Stimulated activated CD4-positive, alpha-beta T cell treated with anti-CD3 and anti-CD28 coated beads, Interleukin-12 subunit alpha, Interleukin-12 subunit beta, amount 100 ng/mL, for 48 hours (primary cell): ENCODE measurements at places on chromosomes 5 and 9.

DNA sequence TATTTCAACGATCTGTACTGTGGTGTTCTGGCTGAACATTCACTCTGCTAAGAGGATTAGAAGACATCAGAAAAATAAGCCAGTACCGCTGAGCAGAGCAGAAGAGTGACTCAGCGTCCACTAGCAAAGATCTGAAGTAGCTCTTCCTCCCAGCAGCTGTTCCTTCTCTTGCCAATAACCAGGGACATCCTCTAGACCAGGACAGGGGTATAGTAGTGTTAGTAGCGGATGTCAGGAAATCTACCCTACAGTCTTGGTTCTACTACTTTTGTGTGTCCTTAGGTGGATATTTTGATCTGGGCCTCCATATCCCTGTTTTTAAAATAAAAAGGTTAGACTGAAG lies 103.6 kb downstream of the TSSK1B start:
- DNase-seq, result no peak

DNA sequence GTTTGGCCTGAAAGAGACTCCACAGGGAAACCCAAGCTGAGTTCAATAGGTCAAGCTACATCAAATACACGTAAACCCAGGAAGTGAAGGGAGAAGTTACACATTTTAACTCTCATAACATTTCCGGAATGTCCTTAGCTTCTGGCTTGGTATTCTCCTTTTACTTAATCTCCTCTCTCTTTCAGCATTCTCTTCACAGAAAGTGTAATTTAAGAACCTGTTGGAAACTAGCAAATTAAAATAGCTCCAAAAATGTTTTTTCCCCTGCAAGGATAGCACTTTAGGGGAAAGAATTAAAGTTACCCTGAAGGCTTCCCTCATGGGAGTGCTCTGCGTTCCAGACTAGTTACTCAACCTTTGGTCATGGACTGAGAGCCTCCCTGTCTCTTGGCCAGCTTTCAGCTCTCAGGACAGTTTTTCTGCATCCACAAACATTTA lies 292.7 kb upstream of the TARS1 start:
- no peak for DNase-seq

DNA sequence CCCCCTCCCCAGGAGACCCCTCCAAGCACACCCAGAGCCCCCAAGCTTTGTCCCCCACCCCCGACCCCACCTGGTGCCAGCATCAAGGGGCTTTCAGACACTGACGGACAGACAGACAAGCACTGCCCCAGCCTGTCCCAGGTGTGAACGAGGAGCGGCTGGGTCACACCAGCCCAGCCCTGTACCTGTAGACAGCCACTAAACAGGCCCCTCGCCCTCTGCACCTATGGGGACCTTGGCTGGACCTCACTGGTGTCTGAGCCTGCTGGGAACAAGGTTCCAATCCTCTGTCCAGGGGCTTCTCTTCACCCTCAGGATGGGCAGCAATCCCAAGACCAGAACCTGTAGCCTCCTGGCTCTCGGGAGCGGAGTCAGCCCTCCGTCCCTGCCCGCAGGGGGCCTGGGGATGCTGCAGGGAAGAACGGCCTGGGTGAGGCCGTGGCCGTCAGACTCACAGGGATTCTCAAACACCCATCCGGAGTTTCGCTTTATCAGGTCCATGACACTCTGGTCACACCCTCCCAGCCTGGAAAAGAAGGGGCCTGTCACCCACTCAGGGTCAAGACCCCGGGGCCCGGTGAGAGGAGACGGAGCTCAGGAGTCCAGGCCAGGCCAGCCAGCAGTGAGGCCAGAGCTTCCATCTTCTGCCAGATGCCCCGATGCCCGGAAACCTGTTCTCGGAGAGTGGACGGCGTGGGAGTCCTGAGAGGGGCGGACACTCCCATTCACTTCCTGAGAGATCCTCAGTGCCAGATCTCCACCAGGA lies 2.8 kb downstream of the LCN6 start:
- DNase-seq, result no peak

DNA sequence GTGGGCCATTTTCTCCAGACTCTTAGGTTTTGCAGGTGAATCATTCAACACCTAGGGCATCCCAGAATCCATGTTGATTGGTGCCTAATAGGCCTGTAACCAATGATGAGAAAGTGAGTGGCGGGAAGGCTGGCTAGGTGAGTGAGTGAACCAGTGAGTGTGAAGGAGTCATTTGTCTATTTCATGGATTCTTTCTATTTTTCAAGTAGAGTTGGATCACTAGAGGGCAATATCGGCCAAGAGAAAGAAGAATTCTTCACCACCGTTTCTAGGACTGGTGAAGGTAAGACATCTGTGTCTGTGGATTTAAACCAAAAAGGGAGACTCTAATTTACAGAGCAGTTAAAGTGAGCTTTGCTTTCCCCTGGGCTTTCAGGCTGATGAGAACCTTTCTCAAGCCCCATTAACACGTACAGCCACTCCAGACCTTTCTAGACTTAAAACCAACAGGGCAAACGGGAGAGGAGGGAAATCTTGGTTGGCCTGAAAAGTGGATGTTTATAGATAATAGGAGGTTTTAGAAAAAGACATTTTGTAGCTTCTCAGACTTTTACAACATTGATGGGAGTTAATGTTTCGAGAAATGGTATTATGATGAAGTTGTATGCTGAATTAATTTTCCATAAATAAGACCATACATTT lies 114.3 kb upstream of the IL12B start:
- no peak for DNase-seq

DNA sequence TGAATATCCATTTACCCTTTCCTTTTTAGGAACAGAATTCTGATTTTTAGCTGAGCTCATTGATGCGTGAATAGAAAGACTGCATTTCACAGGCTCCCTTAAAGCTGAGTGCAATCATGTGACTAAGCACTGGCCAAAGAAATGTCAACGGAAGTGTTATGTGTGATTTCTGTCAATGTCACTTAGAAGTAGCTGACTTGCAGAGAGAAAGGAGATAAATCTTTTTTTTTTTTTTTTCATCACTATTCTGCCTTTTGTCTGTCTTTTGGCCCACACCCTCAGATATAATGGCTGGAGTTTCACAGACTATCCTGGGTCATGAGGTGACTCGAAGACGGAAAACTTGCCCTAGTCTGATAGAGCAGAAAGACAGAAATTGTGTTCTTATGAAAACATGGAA lies 39.3 kb upstream of the SLC27A6 start:
- no peak for DNase-seq

- no peak for DNase-seq
Measured at GRCh38 chr5:115402822-115403577, 106.5 kb upstream of the CCDC112 start.

DNA sequence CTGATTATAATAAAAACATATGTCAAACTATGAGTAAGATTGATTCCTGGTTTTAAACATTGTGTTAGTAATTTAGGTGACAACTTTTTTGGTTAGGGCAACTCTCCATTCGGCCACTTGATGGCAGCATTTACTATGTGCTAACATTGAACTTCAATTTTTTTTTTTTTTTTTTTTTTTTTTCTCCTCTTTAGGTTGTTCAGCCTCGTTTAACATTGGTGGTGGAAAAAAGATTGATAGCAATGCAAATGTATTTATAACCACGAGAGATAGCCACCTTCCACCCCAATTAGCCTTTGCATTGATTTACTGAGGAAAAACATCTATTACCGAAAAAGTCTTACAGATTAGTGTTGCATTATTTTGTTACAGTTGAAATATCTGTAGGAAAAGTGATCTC lies 159.1 kb downstream of the CSNK1G3 start:
- DNase-seq, result peak; percentile 35

DNA sequence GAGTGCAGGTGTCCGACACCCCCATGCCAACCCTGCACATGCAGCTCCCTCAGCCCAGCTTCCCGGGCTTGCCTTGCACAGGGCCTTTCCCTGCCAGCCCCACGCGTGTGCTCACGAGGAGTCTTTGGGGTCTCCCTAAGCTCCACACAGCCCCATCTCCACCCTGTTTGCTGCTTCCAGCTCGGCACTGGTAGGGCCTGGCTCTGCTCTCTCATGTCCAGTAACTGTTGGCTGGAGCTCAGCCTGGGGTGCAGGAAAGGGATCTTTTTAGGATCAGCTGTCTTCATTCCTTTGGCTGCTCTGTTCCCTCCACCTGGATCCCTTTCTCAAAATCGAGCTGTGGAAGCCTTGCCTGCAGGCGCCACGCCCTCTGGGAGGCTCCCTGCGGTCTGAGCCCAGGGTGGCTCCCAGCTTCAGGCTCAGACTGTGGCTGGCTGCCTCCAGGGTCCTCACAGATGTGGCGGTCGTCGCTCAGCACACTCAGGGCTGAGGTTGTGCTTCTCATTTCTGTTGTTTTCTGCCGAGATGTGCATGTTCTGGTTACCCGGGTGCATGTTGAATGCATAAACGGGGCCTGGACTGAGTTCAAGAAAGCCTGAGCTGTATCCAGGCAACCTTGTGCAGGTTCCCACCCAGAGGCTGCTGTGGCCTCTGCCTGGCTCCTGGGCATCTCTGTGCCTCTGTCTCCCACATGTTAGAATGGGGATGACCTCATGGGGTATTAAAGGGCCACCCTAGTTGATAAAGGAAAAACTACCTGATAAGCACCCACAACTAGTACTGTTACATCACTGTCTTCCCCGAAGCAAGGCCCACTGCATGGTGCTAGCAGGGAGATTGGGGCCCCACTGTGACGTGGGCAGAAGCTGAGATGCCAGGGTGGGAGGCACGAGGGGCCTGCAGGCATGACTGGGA lies 4.3 kb downstream of the CACNA1B start:
- no peak for DNase-seq

- no peak for DNase-seq
Measured at GRCh38 chr5:73431204-73431851, 17.2 kb downstream of the FOXD1 start.

DNA sequence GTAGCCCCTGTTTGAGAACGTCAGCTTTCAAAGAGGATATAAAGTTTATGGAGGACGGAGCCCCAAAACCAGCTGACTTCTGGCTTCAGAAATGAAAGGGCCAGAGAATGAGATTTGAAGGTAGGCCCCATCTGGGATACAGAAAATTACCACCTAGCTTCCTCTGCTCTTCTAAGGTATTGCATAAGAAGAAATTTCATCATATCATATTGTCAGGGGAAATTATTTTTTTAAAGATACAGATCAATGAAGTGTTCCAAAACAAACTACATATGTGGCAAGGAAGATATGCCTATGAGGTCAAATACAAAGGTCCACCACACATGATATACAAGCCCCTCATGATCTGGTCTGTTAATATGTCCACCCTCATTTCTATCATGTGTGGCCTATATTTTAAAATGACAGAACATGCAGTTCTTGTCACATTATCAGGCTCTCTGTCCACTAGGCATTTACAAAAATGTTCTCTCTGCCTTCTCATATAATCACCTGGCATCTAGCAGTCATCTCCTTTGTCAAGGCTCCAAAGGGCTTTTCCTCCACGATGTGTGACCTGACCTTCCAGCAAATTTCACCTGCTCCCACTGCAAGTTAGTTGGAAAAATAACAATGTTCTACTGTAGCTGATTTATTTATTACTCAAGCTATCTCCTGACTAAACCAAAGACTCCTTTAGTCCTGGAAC lies 83.1 kb downstream of the DPYSL3 start:
- DNase-seq, result no peak
